ENCODE measurements at places on chromosomes 13 and 19.
A peak's percentile ranks its signal among the peaks of the same experiment; 100 is the strongest.

GRCh38 chr19:16111909-16112752 is 442 bp downstream of the RAB8A start:
- peak; percentile 91 for DNase-seq

DNA sequence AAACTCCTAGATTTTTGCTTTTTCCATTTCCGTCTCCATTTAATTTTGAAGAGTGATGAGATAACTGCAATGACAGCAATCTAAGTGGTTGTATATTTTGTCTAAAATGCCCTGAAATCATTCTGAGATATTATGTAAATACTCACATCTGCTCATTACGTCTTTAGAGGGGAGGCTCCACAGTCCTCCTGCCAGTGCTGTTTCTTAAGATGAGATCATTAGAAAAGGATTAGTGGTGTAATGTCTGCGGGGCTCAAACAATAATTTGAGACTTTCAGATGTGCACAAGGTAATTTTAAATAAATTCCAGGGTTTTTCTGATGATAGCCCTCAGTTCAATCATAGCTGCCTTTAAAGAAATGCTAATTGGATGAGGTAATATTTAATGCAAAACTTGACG is 437.9 kb downstream of the FOXO1 start:
- DNase-seq, result no peak

GRCh38 chr13:76884907-76885202 is 1.4 kb downstream of the KCTD12 start:
- DNase-seq, result no peak

DNA sequence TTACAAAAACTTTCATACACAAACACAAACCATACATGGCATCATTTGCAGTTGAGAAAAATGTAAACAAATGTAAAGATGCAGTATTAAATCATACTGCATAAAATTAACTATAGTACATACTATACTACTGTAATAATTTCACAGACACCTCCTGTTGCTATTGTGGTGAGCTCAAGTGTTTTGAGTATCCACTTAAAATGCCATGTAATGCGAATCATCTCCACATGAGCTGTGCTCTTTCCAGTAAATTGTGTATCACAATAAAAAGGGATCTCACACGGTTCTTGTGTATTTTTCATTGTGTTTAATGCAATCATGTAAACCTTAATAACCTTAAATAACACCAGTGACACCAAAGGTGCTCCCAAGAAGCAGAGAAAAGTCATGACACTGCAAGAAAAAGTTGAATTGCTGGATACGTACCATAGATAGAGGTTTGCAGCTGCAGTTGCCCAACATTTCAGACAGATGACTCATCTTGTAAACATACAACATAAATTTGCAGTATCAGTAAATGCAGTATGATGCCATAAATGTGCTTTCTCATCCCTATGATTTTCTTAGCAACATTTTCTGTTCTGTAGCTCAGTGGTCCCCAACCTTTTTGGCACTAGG is 166.6 kb downstream of the RAP2A start:
- DNase-seq, result peak; percentile 74

DNA sequence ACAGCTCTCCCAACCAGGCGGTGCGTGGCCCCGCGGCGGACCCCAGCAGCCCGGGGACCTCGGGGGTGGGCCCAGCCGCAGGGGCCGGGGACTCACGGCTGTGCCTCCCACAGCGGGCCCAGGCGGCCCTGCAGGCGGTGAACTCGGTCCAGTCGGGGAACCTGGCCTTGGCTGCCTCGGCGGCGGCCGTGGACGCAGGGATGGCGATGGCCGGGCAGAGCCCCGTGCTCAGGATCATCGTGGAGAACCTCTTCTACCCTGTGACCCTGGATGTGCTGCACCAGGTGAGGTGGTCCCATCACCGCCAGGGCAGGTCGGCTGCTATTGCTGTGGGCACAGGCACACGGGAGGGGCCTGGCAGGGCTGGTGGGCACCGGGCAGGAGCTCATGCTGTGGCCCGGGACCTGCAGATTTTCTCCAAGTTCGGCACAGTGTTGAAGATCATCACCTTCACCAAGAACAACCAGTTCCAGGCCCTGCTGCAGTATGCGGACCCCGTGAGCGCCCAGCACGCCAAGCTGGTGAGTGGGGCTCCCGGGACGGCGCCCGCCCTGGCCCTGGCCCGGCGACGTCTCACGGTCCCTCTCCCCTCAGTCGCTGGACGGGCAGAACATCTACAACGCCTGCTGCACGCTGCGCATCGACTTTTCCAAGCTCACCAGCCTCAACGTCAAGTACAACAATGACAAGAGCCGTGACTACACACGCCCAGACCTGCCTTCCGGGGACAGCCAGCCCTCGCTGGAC is 7.3 kb downstream of the PTBP1 start:
- no peak for DNase-seq

DNA sequence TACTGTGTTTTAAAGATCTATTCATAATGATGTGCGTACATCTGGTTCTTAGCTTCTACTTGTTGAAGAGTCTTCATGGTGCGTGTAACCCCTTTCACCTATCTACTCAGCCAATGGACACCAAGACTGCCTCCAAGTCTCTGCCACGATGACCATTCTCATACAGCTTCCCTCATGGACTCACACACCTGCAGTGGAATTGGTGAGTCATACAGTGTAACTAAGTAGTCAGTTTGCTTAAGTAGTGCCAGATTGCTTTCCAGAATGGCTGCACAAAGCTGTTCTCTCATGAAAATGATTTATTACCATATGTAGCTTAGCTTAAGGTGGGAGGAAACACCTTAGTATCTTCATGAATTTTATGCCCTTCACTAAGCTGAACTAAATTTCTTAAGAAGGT is 112.3 kb downstream of the AKAP11 start:
- DNase-seq, result no peak

- peak; percentile 34 for DNase-seq
These were observed 11.2 kb upstream of the ERVV-1 start for GRCh38 chr19:53002479-53002878.

DNA sequence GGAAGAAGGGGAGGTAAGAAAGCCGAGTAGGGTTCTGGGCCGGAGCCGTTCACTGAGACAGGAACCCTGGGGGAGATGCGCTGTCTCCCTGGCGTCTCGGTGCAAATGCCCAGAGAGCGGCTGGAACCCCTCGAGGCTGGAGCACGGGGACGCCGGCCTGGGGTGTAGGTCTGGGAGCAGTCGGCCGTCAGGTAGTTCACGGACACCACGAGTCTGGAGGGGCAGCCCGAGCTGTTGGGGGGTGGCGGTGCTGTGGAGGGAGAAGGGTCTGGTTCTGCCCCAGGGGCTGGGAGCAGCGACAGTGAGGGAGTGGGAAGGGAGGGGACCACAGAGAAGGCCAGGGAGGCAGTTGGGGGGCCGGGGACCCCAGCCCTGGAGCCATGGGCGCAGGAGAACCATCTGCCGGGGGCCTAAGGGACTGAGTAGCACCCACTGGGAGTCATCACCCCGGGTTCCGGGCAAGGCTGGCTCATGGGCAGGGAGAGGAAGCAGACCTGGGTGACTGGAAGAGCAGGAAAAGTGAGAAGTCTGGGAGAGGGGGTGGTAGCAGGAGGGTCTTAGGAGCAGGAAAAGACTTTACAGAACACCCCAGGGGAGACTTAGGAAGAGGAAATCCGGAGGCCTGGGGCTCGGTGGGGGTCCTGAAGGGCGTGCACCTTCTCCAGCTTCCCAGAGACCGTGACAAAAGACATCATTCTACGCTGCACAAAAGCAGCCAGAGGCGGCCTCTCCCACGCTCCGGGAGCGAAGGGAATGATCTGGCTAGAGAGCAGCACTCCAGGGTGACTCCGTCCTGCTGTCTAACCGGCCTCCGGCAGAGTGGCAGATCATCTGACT is 173.1 kb upstream of the SOX1 start:
- DNase-seq, result no peak

DNA sequence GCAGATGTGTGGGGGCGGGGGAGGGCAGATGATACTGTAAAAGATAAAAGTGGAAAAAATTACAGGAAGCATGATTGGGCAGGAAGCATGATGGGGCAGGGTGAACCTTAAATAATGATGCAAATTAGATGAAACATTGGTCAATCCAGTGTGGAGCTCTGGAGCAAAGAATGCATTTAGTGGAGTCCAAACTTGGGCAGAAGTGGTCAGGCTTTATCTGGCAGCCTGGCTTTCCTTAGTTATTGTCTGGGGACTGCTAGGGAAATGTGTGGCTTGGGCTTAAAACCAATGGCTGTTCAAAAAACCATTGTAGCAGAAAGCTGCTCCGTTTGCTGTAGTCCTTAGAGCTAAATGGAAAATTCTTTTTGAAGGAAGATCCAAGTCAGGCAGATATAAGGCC is 1077.3 kb upstream of the MIR17HG start:
- DNase-seq, result no peak

Data from trophoblast cell (in vitro differentiated cells and primary cell).